ENCODE measurements at places on chromosomes 6 and 20.

- no peak for DNase-seq
Measured at GRCh38 chr20:32706486-32706885, 32.7 kb upstream of the C20orf203 start.

DNA sequence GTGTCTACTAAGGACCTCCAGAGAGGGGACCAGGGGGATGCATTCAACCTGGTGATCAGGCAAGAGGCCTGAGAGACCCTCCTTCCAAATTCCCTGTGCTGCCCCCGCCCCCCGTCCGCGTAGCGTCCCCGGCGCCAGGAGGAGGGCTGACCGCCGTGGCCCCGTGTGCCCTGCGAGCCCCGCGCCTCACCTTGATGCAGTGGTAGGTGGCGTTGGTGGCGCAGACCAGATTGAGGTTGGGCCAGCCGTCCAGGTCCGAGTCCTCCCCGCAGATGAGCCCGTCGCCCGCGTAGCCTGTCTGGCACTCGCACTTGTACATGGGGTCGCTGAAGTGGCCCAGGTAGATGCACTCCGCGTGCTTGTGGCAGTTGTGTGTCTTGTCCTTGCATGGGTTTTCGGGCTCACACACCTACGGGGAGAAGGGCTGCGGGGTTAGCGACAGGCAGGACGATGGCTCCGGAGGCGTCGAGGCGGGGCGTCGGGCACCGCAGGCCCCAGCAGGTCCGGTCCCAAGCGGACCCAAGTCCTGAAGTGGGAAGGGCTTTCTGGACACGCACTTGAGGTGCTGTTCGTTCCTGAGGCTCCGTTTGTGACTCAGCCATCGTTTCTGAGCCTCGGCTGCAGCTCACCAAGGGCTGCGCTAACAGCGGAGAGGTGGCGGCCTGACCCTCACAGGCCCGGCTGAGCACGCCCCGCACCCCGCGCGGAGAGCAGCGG is 21.7 kb downstream of the THBS2 start:
- DNase-seq, result no peak

DNA sequence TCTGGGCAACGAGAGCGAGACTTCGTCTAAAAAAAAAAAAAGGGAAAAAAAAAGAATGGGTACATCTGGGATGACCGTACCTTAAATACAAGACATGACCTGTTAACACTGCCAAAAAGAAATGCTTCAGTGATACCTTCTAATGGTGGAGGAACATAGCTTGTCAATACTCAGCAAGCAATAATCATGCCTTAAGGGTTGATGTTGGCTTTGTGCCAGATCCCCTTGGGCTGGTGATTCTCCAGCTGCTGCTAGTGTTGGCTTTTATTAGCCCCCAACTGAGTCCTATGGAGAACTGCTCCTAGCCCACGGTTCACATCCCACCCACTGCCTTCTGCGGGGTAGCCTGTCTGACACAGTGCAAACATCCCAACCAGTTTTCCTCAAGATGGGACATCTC is 134.9 kb downstream of the PLCB1 start:
- DNase-seq, result no peak

DNA sequence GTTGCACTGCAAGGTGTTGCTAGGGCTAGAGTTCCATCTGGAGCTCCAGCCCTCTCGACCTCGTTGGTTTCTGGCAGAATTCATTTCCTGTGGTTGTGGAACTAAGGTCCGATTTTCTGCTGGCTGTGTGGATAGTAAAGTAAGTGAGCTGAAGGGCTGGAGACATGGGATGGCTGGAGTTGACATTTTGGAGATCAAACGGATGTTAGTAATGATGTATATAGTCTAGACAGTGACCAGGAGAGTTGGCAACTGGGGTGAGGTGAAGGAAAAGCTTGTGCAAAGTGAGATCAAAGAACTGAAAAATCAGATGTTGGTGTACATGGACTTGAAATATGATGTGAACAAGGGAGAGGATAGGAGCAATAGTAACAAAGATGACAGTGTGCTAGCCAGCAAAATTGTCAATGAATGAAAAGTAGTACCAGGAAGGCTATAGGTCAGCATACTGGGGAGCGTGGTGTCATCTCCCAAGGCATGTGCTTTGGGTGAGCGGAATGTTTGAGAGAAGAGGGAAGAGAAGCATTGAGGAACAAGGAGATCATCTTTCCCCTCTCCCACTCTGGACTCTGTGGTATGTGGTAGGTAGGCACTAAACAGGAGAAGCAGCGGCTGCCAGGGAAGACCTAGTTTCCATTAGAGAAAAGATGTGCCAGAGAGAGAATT is 7.8 kb downstream of the QRSL1 start:
- no peak for DNase-seq

DNA sequence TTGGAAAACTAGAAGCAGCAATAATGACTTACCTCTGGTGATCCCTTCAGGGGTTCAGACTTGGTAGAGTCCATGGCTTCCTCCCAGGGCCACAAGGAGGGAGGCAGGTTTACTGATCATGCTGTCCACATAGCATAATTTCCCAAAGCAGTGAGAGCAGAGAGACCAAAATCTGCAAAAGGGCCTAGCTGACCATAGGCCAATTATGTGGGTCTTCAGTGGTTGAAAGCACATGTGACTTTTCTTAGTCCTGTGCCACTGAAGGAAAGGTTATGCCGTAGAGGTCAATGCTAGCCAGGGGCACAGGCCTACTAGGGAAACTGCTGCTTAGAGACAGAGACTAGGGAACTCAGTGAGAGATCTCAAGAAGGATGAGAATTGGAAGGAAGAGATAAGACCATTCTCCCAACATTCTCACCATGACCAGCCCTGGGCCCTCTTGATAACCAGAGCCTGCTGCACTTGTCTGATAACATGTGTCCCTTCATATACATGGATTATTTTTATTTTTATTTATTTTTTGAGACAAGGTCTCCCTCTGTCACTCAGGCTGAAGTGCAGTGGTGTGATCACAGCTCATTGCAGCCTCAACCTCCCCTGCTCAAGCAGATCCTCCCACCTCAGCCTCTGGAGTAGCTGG is 2.0 kb upstream of the GTPBP2 start:
- no peak for DNase-seq

GRCh38 chr6:43972913-43973300 is 154.3 kb downstream of the MRPL14 start:
- DNase-seq, result no peak

- no peak for DNase-seq
Measured at GRCh38 chr6:125808060-125808459, 17.3 kb downstream of the NCOA7 start.

GRCh38 chr6:161353208-161353613 is 79.3 kb upstream of the AGPAT4 start:
- DNase-seq, result no peak

- no peak for DNase-seq
Measured at GRCh38 chr6:39930540-39930939, 3.7 kb downstream of the MOCS1 start.

- peak; percentile 15 for DNase-seq
Measured at GRCh38 chr20:36836591-36837269, 39.2 kb upstream of the TLDC2 start.

- DNase-seq, result no peak
Measured at GRCh38 chr20:63090682-63091571, 84.2 kb upstream of the BHLHE23 start.

DNA sequence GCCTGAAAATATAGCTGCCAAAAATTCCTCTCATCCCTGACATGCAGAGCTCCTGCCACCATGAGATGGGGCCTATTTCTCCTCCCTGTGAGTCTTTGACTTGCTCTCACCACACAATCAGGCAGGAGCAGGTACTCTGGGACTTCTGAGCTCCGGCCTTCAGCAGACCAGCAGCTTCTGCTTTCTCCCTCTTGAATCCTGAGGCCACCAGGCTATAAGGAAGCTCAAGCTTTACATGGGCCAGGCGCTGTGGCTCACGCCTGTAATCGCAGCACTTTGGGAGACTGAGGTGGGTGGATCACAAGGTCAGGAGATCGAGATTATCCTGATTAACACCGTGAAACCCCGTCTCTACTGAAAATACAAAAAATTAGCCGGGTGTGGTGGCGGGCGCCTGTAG is 238.7 kb upstream of the RREB1 start:
- DNase-seq, result no peak

DNA sequence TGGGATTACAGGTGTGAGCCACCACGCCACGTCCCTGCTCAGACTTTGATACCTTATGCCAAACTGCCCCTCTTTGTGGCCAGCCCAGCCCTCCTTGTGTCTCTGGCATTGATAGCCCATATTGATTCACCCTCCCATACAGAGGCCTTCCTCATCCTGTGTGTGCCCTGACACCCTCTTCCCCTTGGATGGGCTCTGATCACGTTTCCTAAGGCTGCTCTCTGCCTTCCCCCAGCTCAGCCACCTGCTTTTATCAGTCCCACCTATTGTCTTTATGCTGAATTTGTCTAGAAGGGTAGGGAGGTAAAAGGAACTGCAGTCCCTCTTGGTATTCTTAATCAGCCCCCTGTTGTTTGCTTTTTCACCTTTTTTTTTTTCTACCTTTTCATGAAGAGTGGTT is 95.9 kb downstream of the CDKAL1 start:
- DNase-seq, result no peak

- no peak for DNase-seq
Measured at GRCh38 chr6:6712449-6713403, 124.2 kb downstream of the LY86 start.
